ENCODE measurements at places on chromosomes 5 and 9.

GRCh38 chr5:133734916-133735315 is 122.6 kb upstream of the FSTL4 start:
- no peak for DNase-seq

- no peak for DNase-seq
Observed at GRCh38 chr9:89435071-89435823, 62.7 kb downstream of the SEMA4D start.

DNA sequence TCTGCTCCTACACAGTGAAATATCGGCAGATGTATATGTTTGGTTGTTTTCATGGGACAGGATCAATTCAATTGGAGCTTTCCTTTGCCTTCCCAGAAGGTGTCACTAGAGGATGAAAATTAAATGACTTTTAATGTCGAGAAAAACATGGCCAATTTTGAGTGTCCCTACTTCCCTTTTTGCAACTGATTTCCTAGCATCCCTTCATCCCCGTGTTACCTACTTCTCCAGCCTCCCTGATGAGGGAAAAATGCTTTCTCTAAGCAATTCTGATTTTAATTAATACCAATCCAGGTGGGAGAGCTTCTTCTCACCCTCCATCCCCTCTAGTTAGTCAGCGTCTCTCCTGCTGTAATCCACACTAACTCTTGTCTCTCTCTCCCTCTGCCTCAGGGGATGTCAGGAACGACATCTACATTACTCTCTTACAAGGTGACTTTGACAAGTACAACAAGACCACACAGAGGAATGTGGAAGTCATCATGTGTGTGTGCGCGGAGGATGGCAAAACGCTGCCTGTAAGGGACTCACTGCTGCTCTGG is 64.9 kb downstream of the DOCK2 start:
- peak; percentile 42 for DNase-seq

GRCh38 chr5:21910731-21911130 is 942.4 kb downstream of the CDH12 start:
- no peak for DNase-seq

DNA sequence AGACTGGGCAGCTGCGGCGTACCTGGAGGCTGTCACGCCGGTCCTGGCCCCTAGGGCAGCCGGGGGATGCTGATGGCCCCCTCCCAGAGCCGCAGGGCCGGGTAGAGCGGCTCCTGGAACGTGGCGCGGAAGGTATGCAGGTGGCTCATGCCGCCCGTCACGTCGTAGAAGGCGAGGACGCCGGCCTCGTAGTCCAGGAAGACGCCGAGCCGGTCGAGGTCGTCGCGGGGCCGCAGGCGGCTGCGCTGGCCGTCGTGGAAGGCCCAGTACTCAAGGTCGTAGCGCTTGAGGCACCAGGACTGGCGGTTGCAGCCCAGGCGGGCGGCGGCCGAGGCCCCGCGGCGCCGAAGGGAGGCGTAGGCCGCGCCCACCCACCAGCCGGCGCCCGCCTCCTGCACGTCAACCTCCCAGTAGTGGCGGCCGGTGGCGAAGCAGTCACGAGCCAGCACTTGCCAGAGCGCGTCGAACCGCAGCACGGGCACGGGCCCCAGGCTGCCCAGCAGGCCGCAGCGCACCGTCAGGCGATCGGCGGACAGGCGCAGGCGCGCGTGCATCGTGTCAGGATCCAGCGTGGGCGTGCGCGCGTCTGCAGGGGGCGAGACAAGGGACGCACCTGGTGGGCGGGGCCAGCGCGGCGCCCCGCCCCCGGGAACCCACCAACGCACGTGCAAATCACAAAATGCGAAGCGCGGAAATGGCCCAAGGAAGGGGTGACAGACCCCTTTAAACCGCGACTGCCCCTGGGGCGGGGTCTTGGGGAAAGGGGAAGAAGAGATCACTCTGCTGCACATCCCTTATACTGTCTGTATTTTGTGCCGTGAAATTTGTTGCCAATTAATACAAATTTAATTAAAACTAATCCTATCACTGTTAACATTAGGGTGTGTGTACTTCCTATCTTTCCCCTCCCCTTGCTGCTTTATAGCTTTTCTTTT is 31.2 kb downstream of the NANS start:
- peak; percentile 52 for DNase-seq

GRCh38 chr5:133193794-133194193 is 142.0 kb downstream of the HSPA4 start:
- no peak for DNase-seq

DNA sequence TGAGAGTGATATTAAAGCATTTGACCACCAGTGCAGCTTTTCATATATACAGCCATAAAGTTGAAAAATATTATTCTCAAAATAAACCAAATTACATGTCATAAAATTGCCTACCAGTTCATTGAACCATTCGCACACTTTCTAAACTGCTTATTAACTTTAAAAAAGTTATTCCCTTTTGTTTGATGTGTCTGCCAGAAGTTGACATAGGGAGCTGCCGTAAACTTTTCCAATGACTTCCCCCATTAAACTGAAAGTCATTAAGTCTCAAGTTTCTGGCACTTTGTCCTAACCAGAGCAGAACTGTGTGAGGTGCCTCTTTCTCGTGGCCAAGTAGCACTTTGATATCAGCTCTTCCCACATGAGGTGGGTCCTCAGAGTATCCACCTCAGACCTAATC is 582.0 kb upstream of the DMAC1 start:
- DNase-seq = no peak

- DNase-seq = no peak
Observed at GRCh38 chr5:178640331-178641045, 13.6 kb upstream of the CLK4 start.

- DNase-seq = no peak
Observed at GRCh38 chr9:93683331-93684134, 107.1 kb downstream of the PHF2 start.

DNA sequence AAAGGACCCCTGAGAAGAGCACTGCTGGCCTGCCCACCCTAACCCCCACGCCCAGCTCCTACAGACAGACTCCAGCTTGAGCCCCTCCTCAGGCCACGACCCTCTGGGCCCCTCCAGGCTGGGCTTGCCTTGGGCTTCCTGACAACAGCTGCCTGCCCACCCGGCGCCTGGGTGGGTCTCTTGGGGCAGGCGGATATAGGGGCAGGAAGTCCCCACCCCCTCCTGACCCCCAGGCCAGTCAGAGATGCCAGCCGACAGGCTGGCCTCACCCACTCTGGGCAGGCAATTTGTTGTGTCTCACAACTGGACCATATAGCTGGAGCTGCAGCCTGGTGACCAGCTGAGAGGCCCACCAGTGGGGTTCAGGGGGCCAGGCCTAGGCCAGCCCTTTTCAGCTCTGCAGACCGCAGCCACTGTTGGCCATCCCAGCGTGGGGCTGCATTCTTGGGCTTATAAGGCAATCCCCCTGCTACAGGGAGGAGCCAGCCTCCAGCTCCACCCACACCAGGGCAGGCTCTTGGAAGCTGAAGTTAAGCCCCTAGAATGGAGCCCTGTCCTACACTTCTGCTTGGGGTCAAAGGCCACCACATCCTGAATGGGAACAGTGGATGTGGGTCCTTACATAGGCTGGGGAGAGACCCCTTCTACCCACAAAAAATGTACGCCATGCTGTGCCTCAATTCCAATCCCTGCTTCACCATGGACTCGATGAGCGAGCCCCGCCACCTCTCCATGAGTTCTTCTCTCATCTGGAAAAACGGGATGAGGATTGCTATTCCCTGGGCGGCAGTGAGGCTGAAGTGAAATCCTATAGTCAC is 2.0 kb downstream of the PDLIM7 start:
- DNase-seq = peak; percentile 87

GRCh38 chr9:78630966-78631365 is 334.0 kb downstream of the PSAT1 start:
- no peak for DNase-seq

DNA sequence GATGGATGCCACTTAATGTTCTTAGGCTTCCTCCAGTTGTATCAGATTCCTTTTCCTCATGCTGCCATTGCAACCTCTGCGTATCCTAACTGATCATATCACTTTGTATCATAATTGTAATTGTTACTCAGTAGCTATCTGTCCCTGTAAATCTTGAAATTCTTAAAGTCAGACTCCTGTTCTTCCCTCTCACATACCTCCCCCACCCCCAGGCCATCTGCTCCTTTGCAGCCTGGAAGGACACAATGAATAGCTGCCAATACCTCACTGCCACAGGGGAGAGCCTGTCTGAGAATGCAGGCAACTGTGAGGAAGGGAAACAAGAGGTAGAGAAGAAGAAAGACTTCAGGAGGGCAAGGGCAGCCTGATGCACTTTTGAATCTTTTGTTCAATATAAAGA is 228.5 kb downstream of the ENC1 start:
- DNase-seq = no peak

DNA sequence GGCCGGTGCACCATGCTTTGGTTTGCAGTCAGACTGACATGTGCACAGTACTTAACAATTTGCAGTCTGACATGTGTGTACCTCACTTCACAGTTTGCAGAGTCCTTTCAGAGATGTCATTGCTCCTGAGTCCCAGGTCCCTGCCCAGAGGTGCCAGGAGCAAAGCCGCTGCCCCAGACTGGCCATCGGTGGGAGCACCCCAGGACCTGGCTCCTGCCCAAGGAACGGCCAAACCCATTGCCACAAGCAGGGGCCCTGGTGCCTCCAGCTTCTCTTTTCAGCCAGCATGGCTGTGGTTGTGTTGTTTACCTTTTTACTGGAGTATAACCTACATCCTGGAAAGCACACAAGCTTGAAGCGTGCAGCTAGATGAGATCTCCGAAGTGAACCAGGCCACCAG is 28.6 kb downstream of the RASGEF1C start:
- DNase-seq = no peak

- no peak for DNase-seq
Observed at GRCh38 chr9:23790351-23791260, 35.4 kb downstream of the ELAVL2 start.

DNA sequence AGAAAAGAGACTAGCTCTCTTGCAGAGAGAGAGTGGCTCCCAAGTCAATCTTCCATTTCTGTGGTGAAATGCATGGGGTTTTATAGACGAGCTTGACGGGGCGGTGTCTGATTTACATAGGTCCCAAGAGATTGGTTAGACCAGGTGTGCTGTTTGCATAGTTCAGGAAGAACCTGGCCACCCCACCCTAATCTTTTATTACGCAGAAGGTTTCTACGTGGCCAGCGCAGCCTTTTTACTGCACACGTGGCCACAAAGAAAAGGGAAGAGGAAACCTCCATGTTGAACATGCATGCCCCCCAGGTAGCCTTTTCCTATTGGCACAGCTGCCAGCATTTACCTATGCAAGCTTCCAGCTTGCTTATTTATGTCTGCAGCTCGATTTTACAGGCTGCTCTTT is 92.1 kb downstream of the CAVIN4 start:
- DNase-seq = no peak

- no peak for DNase-seq
Observed at GRCh38 chr5:150542933-150543445, 35.1 kb downstream of the NDST1 start.

GRCh38 chr5:39755452-39755851 is 330.7 kb upstream of the DAB2 start:
- DNase-seq = no peak

DNA sequence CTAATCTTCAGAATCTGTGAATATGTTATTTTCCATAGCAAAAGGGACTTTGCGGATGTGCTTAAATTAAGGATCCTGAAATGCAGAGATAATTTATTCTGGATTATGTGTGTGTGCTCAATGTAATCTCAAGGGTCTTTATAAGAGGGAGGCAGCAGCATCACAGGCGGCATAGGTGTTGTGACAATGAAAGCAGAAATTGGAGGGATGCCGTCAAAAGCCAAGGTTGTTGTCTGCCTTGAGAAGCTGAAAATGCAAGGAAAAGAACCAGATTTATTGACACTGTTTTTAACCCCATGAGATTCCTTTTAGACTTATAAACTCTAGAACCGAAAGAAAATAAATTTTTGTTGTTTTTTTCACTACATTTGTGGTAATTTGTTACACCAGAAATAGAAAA is 948.5 kb downstream of the TLE4 start:
- DNase-seq = no peak

GRCh38 chr5:66306105-66306843 is 162.2 kb downstream of the SREK1 start:
- peak; percentile 84 for DNase-seq

DNA sequence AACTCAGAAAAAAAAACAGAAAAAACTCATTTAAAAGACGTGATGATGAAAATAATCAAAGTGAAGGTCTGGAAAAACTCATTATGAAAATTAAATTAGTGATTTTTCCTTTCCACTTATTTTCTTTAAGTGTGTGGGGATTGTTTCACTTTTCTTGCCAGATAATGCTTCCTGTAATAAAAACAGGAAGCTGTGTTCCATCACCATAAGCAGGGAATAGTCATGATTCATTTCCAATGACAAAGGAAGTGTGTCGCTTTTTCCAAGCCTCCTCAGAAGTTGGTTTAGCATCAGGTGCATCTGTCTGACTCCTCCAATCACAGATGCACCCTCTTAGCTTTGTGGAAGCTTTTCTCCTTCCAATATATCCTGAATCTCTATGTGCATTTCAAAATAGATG is 2068.7 kb downstream of the MAT2B start:
- no peak for DNase-seq

GRCh38 chr9:89428901-89429890 is 68.7 kb downstream of the SEMA4D start:
- DNase-seq = no peak

DNA sequence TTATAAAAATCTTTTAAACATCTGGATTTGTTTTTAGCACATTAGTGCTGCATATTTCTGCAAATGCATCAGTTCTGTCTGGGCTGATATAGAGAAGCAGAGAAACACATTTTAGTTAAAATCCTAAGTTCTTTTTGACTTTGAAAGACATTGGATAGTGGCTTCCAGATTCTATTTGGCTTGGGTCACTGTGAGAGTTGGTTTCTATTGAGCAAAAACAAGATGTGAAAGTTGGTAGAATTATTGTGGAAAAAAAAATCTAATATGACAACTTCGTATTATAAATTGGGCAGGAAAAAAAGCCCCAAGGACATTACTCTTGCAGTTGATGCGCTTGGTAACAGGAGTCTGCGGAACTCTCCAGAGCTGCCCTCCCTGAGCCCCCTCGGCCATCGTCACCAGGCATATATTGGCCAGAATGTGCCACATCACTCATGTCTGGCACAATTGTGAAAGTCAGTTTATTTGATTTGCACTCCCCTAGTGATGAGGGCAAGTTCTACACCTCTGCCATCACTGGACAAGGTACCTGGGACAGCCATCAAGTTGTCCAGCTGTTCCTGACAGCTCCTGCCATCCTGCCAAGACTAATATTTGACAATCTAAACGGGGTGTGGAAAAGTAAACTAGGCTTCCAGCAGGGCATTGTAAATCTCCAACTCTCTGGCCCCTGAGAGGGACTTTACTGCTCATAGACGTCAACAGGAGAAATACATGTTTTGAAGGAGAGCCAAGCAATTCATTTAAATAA is 334.5 kb downstream of the TENT4A start:
- no peak for DNase-seq

Measured in AG08396 (cell line).